AG04450 (cell line): ENCODE measurements at places on chromosomes 16 and 17. TPM values are rescaled to one million over a fixed set of nuclear protein-coding genes. Genes with fewer than 3 reads are reported as not detected.

Gene HSPB9
- polyA plus RNA-seq = not detected in 2 replicates

Gene KRTAP2-1
- polyA plus RNA-seq = not detected in 2 replicates

Gene CCL16
- not detected in 2 replicates for polyA plus RNA-seq

Gene KRTAP4-1
- polyA plus RNA-seq = not detected in 2 replicates

- no peak for DNase-seq
Measured at GRCh38 chr17:64583038-64583437, 76.3 kb downstream of the CEP95 start.

- no peak for DNase-seq
Measured at GRCh38 chr16:16012144-16012543, 62.7 kb downstream of the ABCC1 start.

GRCh38 chr16:7637446-7637845 lies 304.8 kb downstream of the RBFOX1 start:
- DNase-seq = no peak

GRCh38 chr17:17227608-17228520 lies 9.1 kb downstream of the FLCN start:
- DNase-seq = no peak

GRCh38 chr17:80028030-80028429 lies 7.6 kb downstream of the TBC1D16 start:
- DNase-seq = no peak

- DNase-seq = no peak
Measured at GRCh38 chr17:339193-340061, 13.2 kb downstream of the RPH3AL start.

- no peak for DNase-seq
Measured at GRCh38 chr16:86761111-86762031, 183.0 kb downstream of the FOXL1 start.

GRCh38 chr16:81610144-81610842 lies 165.7 kb downstream of the CMIP start:
- no peak for DNase-seq

DNA sequence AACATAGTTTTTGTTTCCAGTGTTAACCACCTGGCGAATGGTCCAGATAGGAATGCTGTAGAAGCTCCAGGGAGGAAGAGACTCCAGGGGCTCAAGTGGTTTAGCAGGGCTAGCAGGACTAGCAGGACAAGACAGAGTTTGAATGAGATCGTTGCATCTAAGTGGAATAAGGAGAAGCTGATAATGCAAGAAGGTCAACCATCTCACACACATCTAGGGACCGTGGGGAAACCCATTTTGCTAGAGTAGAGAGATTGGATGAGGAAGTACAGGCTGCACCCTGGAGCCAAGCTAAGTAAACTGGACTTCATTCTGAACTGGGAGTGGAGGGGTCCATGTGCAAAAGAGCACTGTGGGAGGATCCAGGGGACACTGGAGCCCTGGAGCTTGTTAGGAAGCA lies 86.1 kb upstream of the HSBP1 start:
- no peak for DNase-seq

DNA sequence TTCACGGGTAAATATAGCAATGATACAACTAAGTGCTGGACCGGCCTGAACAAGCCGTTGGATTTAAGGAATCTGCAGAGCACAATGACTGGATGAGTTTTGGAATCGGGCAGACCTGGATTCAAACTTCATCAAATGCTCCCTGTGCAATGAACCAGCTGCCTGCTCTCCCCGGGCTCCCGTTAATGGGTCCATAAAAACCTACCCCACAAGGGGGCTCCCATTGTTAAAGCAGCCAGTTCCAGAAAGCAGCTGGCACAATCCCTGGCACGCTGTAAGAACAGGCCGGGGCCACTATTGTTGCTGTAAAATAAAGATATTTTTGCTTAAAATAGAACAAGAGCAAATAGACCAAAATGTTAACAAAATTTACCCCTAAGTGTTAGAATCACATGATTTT lies 131.9 kb downstream of the C16orf95 start:
- DNase-seq = no peak

DNA sequence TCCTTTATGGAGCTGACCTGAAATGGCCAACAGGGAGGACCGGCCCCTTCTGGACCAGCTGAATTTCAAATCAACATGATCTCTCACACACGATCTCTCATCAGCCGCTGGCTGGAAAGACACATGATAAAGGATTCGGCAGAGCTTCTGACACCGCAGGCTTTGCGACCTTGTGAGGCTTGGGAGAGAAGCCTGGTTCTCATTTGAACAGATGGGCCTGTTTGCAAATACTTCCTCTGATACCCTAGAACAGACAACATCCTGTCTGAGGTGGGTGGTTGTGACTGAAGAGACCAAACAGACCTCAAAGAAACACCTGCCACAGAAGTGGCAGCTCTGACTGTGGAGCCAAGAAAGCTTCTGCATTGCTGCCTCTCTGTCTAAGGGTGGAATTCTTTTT lies 77.9 kb upstream of the SDK2 start:
- no peak for DNase-seq
